ENCODE measurements at places on chromosomes 2 and 18.

GRCh38 chr2:16525265-16525887 lies 140.3 kb downstream of the CYRIA start:
- DNase-seq = no peak

GRCh38 chr2:217162533-217162932 lies 302.7 kb upstream of the TNP1 start:
- DNase-seq = no peak

DNA sequence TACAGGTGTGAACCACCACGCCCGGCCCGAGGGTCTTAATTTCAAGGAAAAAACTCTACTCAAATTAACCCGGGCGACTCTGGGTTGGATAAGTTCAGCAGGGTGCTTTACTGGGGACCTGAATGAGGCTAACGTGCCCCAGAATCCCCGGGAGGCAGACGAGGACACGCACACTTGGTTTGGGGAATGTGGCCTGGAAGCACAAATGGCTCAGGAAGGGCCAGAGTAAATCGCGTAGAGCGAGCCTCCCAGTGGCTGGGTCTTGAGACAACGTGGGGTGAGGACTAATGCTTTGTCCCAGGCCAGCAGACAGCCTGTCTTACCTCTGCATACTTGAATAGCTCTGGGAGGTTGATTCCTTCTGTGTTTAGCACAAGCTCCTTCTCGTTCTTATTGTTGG lies 75.8 kb downstream of the POLR1A start:
- DNase-seq = no peak

GRCh38 chr2:25557179-25558036 lies 116.0 kb downstream of the DTNB start:
- DNase-seq = no peak

DNA sequence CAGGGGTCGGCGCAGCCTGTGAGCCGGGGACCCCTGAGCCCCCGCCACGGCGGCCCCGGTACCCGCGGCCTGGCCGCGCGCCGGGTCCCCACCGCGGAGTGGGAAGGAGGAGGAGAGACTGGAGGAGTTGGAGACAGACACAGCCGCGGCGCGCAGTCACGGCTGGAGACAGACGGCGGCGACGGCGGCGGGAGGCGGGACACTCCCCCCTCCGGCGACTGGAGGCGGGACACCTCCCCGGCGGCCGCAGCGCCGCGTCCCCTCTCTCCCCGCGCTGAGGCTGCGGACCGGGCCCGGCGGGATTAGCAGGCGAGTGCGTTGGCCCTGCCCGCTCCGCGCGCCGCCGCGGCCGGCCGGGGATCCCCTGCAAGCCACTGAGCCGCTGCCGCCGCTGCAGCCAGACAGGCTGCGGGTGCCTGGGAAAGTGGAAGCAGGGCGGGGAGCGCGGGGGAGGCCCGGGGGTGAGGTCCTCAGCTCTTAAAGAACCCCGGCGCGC lies 1.0 kb upstream of the LDLRAD4 start:
- DNase-seq = peak; percentile 36
